ENCODE measurements at places on chromosomes 11 and 22.

DNA sequence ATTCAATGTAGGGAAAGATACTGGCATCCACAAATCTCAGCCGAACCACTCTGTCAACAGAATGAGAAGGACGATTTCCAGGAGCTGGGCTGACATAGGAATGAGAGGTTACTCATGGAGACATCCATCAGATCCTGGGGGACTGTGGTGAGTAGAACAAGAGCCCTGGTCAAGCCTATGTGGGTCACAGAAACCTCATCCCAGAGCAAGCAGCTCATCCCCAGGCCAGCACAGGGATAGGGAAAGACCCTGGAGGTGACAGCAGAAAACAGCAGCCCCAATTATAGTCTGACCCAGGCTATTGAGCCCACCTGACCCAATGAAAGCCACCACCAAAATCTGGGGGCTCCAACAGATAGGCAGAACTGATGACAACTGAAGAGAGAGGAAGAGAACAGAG is 128.0 kb upstream of the SERPIND1 start:
- DNase-seq = no peak

DNA sequence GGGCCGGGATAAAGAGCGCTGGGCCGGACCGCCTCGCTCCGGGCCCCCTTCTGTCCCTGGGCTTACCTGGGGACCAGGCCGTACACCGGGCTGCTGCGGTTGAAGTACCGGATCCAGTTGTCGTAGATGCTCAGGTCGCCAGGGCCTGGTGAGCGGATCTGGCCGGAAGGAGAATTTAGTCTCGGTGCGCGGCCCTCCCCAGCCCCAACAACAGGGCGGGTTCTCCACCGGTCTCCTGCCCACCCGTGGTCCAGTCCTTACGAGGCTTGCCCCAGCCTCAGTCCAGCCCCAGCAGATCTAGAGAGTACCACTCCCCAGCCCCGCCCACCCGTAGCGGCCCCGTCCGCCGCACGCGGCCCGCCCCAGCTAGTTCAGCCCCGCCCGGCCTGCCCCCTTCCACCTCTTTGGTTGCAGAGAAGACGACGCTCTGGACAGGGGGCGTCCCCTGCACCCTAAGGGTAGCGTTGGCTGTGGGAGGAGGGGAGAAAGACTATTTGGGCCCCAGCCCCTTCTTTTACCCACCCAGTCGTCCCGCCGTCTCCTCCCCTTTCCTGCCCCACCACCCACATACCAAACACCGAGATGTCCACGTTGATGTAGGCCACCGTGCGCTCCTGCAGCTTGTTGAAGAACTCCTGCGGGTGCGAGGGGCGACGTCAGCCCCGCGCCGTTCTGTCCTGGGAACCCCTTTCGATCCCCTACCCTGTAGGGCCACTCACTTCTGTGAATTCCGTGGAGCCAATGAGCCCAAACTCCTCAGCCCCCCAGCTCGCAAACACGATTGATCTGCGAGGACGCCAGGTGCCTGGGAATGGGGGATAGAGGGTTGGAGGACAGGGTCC is 6.8 kb downstream of the SAC3D1 start:
- no peak for DNase-seq

DNA sequence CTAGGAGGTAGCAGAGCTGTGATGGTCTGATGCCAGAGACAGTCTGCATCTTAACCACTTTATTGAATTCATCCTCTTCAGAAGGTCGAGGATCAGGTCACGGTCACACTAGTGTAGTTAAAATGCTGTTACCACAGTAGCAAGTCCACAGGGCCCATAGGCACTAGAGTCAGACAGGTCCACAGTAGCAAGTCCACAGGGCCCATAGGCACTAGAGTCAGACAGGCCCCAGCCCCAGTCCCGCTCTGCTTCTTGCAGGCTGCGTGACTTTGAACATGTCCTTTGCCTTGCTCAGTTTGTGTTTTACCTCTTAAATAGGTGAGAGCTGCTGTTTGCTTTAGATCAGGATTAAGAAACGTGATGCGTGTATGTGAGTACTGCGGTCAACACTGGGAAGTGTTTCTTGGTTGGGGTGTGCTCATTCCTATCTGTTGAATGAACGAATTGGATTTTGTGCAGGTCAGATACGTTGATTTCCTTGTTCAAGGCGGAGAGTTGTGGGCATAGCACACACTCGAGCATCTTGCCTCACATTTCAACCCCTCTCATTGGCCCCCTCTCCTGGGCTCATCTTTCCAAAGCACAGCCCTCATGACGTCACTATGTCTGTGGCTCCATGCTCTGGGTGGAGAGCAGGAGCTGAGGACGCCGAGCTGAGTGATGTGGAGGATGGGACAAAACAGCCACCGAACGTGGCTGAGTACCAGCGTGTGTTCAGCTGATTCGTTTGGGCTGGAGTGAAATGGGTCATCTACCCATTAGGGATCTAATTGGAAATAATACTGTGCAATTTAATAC is 191.7 kb downstream of the TBC1D22A start:
- DNase-seq = no peak

GRCh38 chr11:79547256-79547655 is 106.4 kb upstream of the TENM4 start:
- no peak for DNase-seq

DNA sequence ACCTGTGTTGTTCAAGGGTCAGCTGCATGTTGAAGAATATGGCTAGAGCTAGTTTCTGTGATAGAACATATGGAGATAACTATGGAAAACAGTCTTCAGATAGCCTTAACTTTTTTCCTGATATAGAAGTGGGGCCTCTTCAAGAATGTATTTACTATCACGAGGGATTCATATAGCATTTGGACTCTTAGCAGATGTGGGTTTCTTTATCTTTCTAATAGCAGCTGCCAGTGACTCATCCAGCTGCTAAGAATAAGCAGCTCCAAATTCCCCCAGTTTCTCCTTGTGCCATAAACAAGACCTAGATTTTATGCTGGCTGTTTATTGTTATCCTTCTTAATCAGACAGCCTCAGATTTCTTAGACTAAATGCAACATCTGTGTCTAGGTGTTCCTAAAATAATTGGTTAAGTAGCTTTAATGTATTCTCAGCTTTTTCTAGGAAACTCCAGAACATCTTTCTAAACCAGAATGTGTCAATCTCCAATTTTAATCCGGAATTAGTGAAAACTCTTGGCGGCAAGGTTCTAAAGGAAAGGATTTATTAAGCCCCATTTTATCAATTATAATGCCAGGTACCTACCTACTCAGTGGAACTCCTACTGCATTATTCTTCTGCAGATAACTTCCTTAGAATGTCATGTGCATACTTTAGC is 119.8 kb downstream of the CSTPP1 start:
- no peak for DNase-seq

- DNase-seq = peak; percentile 63
Measured at GRCh38 chr22:41217553-41218157, 12.5 kb downstream of the L3MBTL2 start.

GRCh38 chr11:117949062-117949461 is 19.9 kb upstream of the TMPRSS13 start:
- DNase-seq = no peak

GRCh38 chr11:17476317-17477083 is at the start of gene ABCC8:
ABCC8 (minus strand) TSS chr11:17476845; CDS start chr11:17476776, 69 bp downstream.
- no peak for DNase-seq

DNA sequence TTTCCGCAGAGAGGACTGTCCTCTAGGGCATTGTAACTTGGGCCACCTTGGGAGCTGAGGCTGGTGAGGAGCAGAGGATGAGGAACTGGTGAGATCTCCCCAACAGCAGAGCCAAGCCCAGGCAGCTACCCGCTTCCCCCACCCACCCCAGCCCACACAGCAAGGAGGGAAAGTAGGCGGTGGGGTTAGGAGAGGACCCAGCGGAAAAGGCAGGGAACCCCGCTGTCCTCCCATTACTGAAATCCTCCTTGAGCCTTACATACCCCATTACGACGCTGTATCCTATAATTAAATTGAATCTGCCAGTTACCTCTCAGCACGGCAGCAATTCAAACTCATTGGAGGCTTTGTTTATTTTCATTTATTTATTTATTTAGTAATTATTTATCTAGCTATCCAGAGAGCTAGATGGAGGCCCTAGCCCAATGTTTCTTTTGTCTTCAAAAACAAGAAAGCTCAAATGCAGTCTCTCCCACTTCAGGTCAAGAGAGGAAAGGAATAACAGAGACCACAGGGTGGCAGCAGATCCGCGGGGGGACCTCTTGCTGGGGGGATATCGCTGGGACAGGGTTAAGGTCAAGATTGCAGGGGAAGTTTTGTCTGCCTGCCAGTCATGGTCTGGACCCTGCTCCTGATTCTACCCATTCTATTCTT is 218.0 kb downstream of the ST3GAL4 start:
- no peak for DNase-seq
